EH (cell line): ENCODE measurements at places on chromosomes 13 and 19.

GRCh38 chr19:32405431-32406160 is at the start of gene DPY19L3:
Gene DPY19L3, plus strand, starts transcription at chr19:32405770. Its CDS starts 2,484 bp downstream, at chr19:32408254.
- peak; percentile 92 for DNase-seq

GRCh38 chr13:106464076-106464475 is 71.4 kb downstream of the EFNB2 start:
- DNase-seq = peak; percentile 20

DNA sequence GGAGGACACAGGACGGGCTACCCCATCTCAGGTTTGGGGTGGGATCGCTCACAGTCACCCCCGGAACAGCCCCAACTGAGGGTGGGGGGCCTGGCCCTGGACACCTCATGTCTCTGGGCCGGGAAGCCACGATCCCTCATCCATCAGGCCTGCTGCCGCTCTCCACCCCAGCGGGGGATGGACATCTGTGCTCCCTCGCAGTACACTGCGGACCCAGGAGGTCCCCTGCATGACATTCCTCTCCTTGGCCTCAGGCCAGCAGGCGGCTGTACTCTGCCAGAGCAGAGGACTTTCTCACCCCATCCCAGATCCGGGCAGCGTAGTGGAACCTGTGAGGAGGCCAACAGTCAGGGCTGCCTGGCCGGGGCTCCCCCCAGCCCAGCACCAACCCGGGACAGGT is 15.5 kb downstream of the IRGC start:
- DNase-seq = no peak

GRCh38 chr13:23381866-23382265 is 51.6 kb downstream of the SACS start:
- DNase-seq = no peak

- DNase-seq = no peak
These were observed 345.3 kb downstream of the ENOX1 start for GRCh38 chr13:43441464-43441863.

GRCh38 chr13:40476175-40476958 is 190.1 kb downstream of the FOXO1 start:
- DNase-seq = peak; percentile 91

GRCh38 chr13:58999851-59000250 is 1163.9 kb downstream of the DIAPH3 start:
- DNase-seq = no peak

GRCh38 chr13:23656637-23657371 is 86.6 kb downstream of the TNFRSF19 start:
- peak; percentile 63 for DNase-seq

GRCh38 chr19:17205237-17206140 is 9.7 kb upstream of the USE1 start:
- DNase-seq = peak; percentile 45

- no peak for DNase-seq
These were observed 180.5 kb downstream of the EFNB2 start for GRCh38 chr13:106354961-106355360.

DNA sequence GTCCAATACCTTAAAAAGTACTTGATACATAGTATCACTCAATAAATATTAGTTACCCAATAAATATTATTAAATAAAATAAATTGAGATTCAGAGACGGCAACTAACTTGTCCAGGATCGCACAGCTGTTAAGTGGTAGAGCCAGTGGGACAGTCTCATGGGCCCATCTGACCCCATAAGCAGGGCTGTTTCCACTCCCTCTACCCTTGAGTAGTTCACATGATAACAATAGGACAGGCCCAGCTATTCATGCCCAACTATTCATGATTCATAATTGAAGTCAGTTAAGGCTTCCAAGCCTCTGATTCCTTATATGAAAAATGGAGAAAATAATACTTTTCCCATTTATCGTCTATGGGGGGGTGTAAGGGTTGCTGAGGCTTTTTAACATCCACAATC is 78.2 kb downstream of the C13orf42 start:
- DNase-seq = no peak

DNA sequence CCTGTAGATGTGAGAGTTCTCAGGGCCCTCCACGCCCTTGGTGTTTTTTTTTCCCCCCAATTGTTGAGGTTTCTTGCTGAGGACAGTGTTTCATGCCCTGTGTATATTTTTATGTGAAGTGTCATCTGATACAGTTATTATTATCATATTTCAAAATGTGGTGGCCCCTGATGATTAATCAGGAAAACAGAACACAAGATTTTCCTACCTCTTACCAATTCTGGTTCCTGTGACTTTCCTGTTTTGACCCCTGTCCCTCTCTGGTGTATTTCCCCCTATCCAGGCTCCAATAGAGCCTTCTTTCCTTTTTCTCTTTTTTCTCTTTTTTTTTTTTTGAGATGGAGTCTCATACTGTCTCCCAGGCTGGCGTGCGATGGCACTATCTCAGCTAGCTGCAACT is 642 bp downstream of the PSG8 start:
- no peak for DNase-seq

GRCh38 chr19:29442094-29442493 is 83.7 kb upstream of the VSTM2B start:
- no peak for DNase-seq

DNA sequence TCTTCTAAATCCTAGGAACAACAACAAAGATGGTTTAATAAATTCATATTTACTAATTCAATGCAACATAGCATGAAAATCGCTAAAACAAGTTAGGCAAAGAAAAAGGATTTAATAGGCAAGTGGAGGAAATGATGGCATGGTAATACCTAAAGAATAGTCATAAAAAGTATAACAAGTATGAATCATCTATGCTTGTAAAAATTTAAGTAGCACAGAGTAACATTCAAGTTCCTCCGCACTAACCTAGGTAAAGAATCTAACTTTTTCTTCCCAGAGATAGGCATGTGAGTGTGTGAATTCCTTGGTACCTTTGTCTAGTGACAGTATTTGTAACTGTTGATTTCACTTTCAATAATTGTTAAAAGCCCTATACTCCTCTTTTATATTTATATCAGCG is 42.6 kb downstream of the RCBTB2 start:
- peak; percentile 22 for DNase-seq

DNA sequence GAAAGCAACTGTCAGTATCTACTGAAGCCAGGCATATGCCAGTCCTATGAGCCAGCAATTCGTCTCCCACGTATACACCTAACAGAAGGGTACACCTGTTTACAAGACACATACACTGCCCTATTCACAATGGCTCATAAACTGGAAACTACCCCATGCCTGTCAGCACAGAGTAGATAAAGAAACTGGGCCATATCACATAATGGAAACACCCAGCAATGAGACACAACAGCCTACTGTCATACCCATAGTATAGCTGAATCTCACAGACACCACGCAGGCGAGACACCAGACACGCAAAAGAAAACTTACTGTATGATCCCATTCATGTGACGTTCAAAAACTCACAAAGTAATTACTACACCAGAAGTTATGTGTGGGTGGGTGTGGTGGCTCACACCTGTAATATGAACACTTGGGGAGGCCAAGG is 15.7 kb downstream of the NOSIP start:
- DNase-seq = no peak

DNA sequence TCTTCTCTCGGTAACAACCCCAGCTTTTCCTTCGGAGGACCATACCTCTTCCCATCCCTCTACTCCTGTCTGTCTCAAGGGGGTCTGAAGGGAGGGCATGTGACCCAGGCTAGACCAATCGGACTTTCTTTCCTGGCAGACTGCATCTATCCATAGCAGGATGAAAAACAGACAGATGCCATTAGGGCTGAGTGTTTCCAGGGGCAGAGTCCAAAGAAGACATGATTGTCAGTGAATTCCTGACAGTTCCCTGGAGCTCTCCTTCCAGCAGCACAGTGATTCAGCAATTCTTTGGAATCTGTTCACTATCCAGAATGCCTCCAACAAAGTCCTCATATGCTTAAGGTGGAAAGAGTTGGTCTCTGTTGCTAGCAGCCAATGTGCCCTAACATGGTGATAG is 189.8 kb downstream of the KCTD12 start:
- peak; percentile 69 for DNase-seq
